Glomerular endothelial cell (primary cell): ENCODE measurements at places on chromosomes 6 and 20. TPM values are rescaled to one million over a fixed set of nuclear protein-coding genes. Genes with fewer than 3 reads are reported as not detected.

DNA sequence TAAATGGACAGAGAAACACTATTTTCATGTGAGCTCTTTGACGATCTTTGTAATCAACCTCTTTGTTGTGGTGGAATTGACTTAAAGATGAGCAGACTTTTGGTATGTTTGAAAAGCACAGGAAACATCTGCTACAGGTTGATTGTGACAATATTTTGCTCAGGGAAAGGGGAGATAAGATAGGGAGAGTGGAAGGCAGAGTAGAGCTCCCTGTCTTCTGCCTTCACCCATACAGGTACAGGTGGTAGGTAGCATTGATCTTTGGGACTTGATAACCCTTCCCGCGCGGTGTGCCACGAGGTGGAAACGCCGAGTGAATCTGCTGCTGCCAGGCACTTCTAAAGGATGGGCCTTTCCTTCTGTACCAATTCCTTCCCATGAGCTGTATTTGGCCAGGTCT, 183.6 kb downstream of the UTRN start:
- DNase-seq, result no peak

DNA sequence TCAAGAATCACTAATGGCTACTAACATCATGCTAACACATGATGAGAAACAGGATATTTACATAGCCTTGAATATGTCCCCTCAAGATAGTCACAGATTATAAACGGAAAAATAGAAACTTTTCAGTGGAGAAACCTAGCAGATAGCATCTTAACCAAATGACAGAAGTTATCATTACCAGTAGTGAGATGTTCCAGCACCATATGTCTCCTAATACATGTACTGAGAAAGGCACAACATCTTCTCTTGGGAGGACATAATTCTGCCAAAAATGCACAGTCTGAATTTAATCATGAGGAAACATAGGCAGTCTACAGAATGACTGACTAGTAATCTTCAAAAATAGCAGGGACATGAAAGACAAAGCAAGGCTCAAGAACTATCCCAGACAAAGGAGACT, 19.9 kb upstream of the PRIM2 start:
- no peak for DNase-seq

Gene SOBP
- 2.1 and 2.3 TPM in 2 replicates for total RNA-seq

Gene PARD6B
- total RNA-seq, result 0.12 and 1.1 TPM in 2 replicates

GRCh38 chr6:126531286-126531685, 191.4 kb downstream of the CENPW start:
- DNase-seq, result no peak

Gene NKX2-2
- not detected in 2 replicates for total RNA-seq

DNA sequence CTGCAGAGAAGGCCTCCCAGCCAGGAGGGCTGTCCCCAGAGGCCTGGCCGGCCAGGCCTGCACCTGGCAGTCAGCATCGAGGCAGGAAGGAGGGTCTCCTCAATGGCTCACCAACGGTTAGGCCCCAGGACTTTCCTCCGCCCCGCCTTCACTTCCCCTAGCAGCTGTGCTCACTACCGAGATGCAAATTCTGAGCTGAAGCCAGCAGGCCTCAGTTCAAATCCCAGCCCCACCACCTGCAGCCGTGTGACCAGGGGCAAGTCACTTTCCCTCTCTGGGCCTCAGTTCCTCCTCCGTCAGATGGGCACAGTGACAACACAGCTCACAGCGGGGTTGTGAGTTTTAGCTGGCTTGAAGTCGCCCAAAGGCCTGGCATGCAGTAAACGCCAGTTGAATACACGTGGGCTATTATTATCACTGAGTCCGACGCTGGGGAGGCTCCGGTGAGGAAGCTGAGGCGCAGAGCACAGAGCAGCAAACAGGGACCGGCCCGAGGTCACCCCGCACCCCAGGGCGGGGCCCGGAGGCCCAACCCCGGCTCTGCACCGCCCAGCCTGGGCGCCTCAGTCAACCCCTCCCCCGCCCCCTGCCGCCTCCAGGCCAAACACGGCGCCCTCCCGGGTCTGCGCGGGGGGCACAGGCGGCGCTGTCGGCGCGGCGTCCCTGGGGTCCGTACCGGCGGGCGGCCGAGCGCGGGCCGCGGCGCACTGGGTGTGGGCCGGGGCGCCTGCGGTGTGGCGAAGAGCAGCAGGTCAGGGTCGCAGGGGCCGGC, 671 bp downstream of the E2F1 start:
- DNase-seq, result no peak

Gene GJE1
- total RNA-seq, result not detected in 2 replicates

GRCh38 chr6:16849988-16850680, 88.9 kb upstream of the ATXN1 start:
- DNase-seq, result no peak
